ENCODE measurements at places on chromosomes 5 and 9.

DNA sequence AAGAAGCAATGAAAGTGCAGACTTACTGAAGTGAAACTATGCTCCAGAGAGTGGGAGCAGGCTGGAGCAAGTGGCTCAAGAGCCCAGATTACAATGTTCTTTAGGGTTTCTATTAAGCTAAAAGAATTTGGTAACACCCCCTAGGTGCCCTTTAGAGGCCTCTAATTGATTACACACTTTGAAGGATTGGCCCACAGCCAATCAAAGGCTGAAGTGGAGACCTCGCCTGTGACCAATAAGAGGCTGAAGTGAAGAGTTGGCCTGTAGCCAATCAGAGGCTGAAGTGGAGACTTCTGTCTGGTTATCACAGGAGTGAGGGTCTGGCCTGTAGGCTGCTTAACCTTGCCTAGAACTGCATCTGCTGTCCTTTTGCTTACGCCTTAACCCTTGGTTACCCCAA is 46.7 kb upstream of the SPATA31C2 start:
- no peak for DNase-seq

DNA sequence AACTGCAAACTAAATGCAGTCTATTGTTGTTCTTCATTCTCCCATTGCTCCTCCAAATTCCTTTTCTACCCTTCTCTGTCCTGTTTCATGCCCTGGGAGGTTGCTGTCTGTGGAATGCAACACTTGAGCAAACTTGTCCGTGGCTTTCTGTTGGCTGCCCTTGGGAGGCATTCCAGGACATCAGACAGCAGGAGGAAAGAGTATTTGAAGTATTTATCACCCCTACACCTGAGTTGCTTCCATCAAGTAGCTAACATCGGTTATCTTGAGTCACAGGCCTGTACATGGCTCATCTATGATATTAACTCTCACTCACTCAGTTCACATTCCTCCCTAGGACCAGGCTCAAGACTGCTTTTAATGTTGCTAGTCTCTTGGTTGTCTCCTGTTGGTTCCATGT is 803.4 kb upstream of the CDH6 start:
- no peak for DNase-seq

DNA sequence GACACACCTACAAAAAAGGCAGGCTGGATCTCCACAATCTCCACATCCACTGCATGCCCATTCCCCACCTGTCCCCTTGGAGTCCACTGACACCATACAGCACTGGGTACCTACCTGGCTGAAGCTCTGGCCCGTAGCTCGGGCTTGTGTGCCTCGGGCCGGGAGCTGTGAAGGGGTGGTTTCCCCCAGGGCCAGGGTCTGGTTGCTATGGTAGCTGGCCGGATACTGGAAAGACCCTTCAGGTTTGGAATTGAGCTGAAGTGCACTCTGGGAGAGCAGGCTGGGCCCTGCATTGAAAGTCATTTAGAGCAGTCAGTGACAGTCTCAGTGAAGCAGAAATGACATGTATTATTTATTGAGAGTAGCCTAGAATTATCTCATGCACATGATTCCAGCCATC is 507.3 kb downstream of the CTNND2 start:
- DNase-seq: no peak

DNA sequence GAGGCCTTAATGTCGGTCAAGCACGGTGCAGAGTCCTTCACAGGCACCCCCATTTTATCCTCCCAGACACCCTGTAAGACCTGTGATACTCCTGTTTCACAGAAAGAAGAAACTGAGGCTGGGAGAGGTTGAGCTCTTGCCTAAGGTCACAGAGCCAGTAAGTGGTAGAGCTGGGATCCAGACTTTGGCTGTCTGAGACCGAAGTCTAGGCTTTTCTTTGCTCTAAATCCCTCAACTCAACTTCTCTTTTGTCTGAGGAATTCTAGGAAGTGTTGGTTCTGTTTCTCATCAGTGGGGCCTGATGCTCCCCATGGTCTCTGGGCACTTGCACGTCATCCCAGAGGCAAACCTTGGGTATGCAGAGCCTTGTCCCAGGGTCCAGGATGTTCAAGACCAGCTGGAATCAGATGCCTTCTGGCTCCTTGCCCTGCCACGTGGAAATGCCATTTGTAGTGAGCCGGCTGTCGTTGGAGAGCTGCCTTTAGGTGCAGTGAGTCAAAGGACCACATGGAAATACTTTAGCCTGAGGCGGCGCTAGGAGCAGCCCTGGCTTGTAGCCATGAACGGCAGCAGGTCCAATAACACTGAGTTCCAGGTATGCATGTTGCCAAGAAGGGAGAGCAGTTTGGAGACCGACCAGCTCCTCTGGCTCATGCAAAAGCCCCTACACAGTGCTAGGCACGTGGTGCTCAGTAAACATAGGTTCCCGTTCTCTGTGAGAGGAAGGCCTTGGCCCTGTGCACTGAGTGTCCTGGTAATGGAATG is 9.2 kb downstream of the DCANP1 start:
- DNase-seq: no peak

GRCh38 chr9:135159801-135160200 is 72.3 kb downstream of the OLFM1 start:
- no peak for DNase-seq

DNA sequence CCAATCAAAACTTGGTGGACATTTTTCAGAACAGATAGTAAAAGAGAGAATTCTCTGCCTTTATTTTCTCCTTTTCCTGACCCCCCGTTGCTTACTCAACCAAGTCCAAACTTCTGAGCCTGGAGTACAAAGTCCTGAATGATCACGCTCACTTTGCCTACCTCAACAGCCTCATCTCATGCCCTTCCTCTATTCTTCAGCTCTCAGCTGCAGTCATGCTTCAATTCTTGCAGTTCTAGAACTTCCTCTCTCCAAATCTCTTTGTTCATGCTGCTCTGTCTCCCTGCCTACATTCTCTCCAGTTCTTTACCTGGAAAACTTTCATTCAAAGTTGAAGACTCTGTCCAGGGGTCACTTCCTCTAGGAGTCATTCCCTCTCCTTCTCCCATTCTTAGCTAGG is 398.5 kb upstream of the SLC24A2 start:
- DNase-seq: no peak

GRCh38 chr9:5112109-5112592 is 73.3 kb downstream of the INSL6 start:
- no peak for DNase-seq

DNA sequence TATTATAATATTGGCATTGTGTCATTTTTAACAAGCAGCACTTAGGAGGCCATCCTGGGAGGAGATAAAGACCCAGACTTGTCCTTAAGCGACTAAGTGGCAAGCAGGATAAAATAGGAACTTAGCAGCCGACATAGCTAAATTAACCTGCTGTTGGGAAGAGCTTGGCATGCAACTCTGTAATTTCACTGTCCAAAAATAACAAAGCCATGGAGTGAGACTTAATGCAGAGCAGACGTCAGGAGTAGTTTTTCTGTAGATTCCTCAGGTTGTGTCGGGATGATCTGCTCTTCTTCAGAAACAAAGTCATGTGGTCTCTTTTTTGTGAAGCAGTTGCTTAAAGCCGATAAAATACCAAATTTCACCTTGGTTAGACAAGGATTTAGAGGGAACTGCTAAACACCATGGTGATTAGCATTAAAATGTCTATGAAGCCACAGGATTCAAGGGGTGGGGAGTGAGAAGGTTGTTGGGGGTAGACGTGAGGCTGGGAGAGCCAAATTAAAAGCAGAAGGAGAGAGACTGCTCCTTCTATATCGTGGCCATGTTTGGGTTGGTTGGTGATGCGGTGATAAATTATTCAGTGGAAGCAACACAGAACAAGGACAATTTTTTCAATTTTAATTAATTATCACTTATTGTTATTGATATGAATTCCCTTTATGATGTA is 303.0 kb downstream of the CSNK1G3 start:
- no peak for DNase-seq

- DNase-seq: no peak
Observed at GRCh38 chr5:41246376-41246775, 33.0 kb upstream of the C6 start.

GRCh38 chr9:109721001-109721400 is 59.0 kb upstream of the PALM2AKAP2 start:
- no peak for DNase-seq

- no peak for DNase-seq
Observed at GRCh38 chr9:5630081-5630507, 1.2 kb downstream of the RIC1 start.

GRCh38 chr5:175658299-175659145 is 651 bp downstream of the HRH2 start:
- DNase-seq: no peak

DNA sequence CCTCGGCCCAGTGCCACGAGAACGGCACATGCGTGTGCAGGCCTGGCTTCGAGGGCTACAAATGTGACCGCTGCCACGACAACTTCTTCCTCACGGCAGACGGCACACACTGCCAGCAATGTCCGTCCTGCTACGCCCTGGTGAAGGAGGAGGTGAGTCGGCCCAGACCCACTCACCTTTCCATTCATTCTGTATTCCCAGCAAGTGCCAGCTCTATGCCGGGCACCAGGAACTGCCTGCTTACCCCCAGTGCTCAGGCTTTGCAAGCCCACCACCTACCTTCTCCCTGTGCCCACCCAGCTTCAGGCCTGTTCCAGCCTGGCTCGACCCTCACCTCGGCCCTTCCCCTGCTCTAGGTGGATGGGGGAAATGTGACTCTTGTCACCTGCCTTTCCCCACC is 26.6 kb upstream of the AIF1L start:
- DNase-seq: no peak

GRCh38 chr5:45454114-45454513 is 242.1 kb downstream of the HCN1 start:
- no peak for DNase-seq

- DNase-seq: no peak
Observed at GRCh38 chr5:622946-623522, 10.9 kb downstream of the CEP72 start.

- no peak for DNase-seq
Observed at GRCh38 chr9:93809204-93809940, 145.8 kb downstream of the BARX1 start.

- DNase-seq: no peak
Observed at GRCh38 chr5:143051244-143052058, 281.3 kb downstream of the ARHGAP26 start.

DNA sequence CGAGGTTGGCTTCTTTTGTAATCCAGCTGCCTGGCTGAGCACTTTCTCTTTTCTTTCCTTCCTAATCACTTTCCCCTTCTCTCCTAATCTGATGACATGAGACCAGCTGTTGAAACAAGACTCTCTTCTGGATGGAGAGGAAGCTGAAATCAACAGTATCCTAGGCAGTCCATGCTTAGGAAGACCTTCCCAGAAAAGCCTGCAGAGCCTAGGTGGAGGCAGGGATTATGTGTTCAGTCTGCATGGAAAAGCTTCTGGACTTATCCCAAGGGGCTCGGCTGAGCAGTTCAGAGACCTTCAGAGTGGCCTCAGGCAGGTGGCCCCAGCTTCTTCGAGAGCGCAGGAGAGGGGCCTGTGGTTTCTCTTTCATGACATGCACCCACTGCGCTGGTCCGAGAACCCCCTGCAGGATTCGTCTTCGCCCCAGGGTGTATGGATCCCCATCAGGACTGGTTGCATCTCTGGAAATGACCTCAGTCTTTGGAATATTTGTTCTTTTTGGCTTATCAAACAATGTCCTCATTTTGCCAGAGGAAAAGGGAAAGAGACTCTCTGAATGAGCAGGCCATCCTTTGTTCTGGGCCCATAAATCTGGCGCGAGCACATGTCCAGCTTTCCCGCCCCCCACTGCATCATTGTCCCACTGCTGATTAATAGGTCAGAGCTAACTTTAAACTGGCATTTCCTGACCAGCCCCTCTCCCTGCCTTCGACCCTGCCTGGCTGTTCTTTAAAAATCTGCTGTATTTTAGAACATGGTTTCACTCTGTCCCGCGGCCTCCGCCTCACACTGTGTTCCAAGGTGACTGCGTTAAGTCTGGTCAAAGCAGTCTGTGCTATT is 177.9 kb upstream of the KLF4 start:
- no peak for DNase-seq

- no peak for DNase-seq
Observed at GRCh38 chr9:82140471-82140870, 151.9 kb downstream of the SPATA31D1 start.

- DNase-seq: no peak
Observed at GRCh38 chr5:102660111-102660510, 95.0 kb upstream of the PAM start.

- DNase-seq: no peak
Observed at GRCh38 chr5:22651355-22651754, 201.8 kb downstream of the CDH12 start.

GRCh38 chr9:785997-786396 is 55.5 kb upstream of the DMRT1 start:
- DNase-seq: no peak

- no peak for DNase-seq
Observed at GRCh38 chr5:83430130-83431010, 41.2 kb upstream of the VCAN start.

- DNase-seq: no peak
Observed at GRCh38 chr5:126819253-126819652, 42.3 kb downstream of the LMNB1 start.

DNA sequence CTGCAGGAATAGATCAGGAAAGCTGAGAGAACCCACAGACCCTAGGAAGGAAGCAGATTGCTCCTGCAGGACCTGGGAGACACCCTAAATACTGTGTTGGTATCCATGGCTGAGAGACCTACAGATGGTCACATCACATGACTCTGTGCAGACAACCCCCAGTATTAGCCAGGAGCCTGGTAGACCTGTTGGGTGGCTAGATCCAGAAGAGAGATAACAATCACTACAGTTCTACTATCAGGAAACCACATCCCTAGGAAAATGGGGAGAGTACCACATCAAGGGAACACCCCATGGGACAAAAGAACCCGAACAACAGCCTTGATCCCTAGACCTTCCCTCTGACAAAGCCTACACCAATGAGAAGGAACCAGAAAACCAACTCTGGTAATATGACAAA is 24.2 kb upstream of the MELK start:
- no peak for DNase-seq

DNA sequence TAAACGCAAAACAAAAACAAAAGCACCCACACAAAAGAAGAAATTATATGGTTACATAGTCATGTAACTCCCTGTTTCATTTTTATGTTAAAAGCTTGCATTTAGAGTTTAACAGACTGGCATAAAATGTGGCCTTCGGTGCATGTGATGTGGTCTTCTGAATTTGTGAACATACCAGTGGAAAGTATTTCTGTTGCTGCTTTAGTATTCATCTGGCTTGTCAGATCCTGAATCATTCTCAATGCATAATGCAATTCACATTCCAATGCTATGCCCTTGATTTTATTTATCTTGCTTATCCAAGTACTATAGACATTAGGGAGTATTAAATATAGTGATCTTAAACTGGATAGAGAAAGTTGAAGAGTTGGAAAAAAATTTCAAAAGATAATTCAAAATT is 740.2 kb upstream of the ZNF608 start:
- no peak for DNase-seq

All from NCI-H2081 treated with DMSO at 0.1 percent for 48 hours (cell line).